ENCODE measurements at places on chromosomes 16 and 17.

DNA sequence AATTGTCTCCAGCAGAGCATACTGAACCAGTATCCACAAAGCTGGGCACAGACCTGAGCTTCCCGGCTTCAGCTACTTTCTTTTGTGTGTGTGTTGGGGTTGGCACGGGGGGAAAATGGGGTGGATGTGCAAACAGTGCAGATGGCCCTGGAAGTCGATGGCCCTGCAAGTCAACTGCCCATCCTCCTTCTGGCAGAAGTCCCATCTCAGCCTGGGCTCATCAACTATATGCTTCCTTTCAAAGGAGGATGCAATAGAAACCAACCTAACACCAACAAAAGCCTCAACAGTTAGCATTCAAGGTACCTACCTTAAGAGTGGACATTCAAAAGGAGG lies 55.7 kb downstream of the SOX9 start:
- no peak for DNase-seq

- DNase-seq, result no peak
These were observed 22.7 kb downstream of the USP22 start for GRCh38 chr17:21019976-21020586.

GRCh38 chr17:27446569-27447301 lies 9.5 kb upstream of the KSR1 start:
- DNase-seq, result no peak

DNA sequence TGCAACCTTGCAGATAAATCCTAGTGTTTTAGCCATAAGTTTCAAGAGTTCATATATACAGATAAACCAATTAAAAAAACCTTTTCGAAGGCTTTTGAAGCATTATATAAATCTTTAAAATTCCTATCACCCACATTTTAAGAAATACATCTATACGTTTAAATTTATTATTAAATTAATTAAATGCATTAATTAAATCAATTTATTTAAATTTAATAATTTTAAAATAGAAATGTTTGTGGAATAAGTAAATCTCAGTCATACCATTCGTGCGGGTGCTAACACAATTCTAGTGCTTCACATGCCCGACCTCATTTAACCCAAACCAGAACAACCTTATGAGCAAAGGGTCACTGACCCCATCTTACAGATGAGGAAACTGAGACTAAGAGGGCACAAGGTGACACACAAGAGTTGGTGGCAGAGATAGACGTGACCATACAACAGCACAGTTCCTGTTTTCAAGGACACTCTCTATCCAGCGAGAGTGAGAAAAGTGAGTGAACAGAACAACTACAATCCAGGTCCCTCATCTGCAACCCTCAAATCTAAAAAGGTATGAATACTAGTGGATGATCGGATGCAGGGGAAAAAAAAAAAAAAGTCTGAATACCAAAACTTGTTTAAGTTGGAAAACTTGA lies 1.4 kb downstream of the NSMCE1 start:
- no peak for DNase-seq

DNA sequence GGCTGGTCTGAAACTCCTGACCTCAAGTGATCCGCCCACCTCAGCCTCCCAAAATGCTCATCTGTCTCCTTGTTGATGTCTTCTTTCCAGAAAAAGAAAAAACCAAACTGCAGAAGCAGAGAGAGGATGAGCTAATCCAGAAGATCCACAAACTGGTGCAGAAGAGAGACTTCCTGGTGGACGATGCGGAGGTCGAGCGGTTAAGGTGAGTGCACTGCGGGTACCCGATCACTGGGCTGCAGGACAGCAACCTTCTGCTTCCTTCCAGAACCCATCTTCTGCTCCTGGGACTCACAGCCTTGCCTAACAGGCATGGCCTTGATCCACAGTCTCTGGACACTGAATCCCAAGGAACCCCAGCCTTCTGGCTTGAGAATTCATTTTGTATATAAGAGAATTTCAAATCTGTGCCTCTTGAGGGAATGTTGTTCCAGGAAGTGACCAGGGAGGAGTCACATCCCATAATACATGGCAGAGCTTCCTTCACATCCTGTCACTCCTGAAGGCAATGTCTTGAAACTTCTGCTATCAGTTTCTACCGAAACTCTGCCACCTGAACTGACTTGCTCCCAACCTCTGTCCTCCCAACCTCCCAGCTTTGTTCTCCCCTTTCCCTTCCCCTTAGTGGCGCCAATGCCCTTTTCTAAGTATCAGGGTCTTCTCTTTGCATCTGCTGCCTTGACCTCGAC lies 61.7 kb downstream of the MARF1 start:
- no peak for DNase-seq

DNA sequence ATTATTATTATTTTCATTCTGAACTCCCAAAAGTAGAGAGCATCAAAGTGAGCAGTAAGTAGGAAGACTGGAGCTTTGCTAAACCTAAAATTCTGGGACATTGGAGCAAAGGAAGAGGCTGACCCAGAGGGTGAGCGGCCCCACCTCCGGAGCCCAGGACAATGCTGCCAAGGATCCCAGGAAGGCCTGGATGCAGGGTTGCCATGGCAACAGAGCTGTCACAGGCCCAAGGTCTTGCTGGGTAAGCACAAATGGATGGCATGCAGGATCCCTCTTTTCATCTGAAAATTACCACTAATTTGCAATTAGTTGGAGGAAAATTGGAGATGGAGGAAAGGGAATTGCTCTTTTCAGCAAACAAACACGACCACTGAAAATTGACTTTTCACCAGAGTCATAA lies 457.9 kb upstream of the CDH5 start:
- no peak for DNase-seq

- peak; percentile 91 for DNase-seq
These were observed 35.4 kb downstream of the TBCD start for GRCh38 chr17:82787081-82787848.

- DNase-seq, result peak; percentile 60
These were observed 71.2 kb upstream of the LGALS9 start for GRCh38 chr17:27559506-27560481.

DNA sequence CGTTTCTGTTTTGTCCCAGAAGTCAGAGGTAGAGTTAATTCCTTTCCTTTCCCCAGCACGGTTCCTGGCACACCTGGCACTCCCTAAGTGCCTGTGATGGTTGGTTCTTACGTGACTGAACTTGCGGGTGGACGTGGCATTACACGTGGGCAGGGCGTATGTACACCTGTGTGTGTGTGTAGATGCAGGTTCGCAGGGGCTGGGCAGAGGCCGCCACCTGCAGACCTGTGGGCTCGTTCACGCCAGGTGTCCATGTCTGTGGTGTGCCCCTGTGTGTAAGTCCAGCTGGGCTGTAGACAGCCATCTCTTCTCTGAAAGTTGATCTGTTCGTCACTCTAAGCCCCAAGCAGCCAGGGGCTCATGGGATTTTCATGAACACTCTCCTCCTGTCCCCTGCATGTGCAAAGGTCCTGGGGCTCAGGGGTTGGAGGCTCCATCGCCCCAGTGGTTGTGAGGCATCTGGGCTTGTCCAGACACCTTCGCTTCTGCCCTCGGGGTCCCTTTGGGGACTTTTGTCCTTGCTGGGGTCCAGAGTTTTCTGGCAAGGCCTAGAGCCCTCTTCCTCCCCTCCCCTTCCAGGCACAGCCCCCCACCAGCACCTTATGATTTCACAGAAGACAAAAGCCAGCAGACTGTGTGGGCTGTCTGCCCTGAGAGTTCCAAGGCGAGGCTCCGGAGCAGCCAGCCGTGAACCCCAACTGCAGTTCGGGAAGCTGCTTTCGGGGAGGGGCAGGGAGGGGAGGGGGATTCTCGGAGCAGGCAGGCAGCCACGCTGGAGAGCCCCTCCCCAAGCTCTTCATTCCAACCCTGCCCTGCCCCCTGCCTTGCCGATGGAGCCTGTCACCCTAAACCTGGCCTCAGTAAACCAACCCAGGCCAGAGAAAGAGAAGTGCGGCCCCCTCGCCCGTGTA lies 5.4 kb upstream of the FSCN2 start:
- no peak for DNase-seq

- DNase-seq, result no peak
These were observed 746.4 kb downstream of the CDH11 start for GRCh38 chr16:64375391-64375980.

DNA sequence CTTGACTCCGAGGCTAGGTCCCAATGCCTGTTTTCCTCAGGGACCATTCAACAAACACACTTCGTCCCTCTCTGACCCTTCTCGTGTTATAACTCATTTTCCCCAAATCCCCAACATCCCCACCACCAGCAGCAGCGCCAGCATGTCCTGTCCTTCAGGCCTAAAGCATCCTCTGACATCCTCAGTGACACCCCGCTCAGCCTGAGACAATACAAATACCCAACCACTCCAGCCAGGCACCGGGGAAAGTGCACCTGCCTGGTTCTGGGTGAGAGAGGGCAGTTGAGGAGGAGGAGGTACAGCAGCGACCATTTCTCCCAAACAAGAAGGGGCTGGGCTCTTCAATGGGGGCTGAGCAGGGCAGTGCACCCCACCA lies 4.7 kb downstream of the MNT start:
- no peak for DNase-seq

Data from foreskin keratinocyte (primary cell).